ENCODE measurements at places on chromosomes 2 and 18.

DNA sequence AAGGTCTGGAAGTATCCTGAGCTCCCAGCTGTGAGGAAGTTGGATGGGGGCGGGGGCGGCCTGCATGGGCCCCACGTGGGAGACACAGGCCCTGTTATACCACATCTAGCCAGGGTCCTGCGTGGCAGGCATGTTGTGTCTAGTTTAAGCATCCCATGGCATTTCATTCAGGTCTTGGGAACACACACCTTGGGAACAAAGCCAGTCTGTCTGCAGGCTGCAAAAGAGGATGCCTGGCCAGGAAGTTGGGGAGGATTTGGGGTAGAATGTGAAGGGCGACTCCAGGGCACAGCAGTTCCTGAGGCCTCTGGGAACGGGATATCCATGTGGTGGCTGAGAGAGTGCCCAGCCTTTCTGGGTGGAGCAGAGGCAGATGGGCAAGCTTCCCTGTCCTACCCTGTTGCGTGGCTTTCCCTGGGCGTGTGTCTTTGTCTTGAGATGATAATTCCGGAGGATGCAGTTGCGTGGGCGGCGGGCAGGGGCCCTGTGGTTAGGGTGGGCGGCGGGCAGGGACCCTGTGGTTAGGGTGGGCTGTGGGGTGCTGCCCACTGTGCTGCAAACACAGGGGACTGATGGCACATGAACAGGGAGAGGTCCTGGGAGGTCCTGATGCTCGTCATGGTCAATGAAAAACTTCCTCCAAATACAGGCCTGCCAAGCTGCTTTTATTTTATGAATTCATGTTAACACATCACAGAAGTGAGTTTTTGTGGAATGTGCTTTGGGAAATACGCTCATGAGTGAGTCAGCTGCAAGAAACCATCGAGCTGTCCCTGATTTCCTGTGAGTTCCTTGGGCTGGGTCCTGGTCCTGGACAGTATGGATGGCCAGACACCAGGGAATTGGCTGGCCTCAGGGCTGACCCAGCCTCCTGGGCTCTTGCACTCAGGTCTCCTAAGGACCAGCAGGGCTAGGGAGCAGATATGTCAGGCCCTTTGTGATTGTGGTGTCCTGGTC lies 90.0 kb upstream of the HS6ST1 start:
- DNase-seq, result peak; percentile 92

GRCh38 chr18:805755-806110 lies 6.3 kb downstream of the YES1 start:
- no peak for DNase-seq

- no peak for DNase-seq
These were observed 8.2 kb downstream of the SPTBN1 start for GRCh38 chr2:54464341-54464740.

- peak; percentile 75 for DNase-seq
These were observed 63.0 kb upstream of the MSH2 start for GRCh38 chr2:47339745-47340541.

DNA sequence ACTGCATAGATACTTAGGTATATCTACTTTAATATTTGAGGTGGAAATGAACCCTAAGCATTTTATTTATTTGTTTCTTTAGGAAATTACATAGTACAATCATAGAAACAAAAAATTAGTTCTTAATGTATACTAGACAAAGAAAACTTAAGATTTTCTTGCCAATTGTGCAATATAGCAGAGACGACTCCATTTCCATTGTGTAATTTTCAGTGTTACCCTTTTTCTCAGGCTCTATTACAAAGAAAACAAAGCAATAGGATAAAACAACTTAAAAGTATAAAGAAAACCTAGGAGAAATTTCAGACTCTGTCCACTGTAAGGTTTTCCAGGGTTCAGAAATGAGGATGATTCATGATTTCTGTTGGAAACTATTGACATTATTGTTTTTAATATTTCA lies 89.0 kb upstream of the SERTAD2 start:
- no peak for DNase-seq

DNA sequence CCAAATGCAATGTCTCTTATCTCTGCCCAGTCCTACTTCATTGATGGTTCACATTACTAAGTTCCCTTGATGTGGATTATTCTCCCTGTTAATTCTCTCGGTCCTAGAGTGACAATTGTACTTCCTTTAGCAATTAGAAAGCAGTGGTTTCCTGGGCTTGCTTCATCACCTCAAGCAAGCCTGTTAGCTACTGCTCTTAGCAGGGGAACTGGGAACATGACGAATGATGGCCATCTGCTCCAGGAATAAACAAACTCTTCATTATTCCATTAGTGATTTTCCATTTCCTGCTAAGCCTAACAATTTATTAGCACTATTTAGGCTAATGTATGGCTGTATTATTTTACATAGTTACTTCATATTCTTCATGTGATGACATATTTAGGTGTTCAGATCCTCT lies 331.8 kb downstream of the MTX2 start:
- DNase-seq, result no peak

DNA sequence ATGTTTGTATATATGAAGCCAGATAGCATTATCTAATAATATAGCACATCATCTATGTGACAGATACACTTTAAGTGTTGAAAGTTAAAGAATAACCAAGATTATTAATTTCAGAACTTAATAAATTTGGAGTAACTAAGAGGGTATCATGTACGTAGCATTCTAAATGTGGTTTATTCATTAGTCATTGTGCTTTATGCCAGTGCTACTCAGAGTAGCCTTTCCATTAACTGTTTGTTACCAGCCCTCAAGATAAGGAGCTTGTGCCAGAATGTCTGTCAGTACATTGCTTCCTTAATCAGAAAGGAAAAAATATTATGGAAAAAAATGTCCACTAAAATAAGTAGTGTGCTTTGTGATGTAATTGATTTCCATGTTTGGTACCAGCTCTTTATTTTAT lies 94.9 kb upstream of the TWSG1 start:
- DNase-seq, result no peak

DNA sequence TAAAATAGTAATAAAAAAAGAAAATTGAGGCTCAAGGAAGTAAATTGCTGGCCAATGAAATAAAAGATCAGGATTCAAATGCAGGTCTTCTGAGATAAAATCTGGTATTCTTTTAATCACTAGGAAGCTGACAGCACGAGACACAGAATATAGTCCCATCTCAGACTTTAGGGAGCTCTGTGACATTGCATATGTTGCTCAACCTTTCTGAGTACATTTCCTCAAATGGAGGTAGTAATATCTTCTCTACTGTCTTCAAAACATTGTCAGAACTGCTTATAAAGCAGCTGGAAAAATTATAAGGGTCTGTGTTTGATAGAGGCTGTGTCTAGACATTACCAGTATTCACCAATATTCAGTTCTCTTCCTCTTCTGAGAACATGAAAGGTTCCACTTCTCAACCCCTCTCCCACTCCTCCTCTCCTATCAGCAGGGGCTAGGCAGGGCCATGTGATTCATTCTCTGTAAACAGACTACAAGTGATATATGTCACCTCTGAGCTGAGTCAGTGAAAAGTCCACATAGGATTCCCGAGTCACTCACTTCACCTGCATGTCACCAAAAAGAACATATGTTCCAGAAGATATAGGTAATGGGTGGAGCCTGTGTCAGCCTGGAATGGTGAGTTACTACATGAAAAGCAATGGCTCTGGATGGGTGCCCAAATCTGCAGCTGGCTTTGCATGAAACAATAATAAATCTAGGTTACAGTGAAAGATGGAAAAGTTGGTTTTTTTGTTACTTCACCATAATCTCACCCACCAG lies 7.1 kb downstream of the KCNE4 start:
- DNase-seq, result peak; percentile 60

DNA sequence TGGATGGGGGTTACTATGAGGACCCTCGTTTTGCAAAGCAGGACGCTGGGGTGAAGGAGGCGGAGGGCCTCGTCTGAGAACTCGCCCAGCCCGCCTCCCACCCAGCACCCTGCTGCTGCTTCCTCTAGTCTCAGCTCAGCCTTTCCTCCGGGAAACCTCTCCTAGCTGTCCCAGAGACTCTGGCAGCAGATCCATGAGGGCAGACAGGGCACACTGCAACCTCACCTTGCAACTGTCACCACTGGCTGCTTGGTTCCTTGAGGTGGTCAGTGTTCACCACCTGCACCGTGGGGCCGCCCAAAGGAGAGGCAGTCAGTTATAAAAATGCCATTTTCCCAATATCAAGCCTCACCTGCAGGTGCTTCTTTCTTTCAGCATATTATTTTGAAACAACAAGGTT lies 45.6 kb downstream of the PARD6G start:
- no peak for DNase-seq

- peak; percentile 89 for DNase-seq
These were observed 92.3 kb downstream of the BIN1 start for GRCh38 chr2:127014630-127015029.

DNA sequence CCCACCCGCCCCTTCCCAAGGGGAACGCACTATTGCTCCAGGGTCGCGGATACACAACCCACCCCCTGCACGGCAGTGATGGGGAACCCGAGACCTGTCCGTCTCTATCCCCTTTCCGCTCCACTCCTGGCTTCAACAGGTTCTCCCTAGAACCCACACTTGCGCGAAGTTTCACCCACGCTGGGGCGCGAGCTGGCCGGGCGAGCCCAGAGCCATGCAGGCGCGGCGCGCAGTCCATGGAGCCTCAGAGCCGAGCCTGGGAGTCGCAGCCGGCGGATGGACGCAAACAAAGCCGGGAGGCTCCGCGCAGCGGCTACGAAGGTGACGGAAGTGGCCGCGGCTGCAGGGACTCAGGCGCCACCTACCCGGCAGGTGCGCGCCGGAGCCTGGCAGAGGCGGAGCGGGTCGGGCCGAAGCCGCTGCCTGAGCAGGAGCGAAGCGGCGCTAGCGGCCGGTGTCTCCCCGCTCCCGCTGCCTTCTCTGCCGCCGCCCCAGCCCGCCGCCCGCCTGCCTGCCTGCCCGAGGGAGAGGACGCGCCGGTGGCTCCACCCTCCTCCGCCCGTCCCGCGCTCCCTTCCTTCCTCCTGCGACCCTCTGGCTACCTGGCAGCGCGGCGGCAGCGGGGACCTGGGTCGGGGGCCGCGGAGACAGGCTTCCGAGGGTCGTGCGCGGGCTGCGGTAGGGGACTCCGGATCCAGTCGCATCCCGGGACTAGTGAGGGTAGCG lies 14.0 kb downstream of the ALPG start:
- DNase-seq, result no peak

DNA sequence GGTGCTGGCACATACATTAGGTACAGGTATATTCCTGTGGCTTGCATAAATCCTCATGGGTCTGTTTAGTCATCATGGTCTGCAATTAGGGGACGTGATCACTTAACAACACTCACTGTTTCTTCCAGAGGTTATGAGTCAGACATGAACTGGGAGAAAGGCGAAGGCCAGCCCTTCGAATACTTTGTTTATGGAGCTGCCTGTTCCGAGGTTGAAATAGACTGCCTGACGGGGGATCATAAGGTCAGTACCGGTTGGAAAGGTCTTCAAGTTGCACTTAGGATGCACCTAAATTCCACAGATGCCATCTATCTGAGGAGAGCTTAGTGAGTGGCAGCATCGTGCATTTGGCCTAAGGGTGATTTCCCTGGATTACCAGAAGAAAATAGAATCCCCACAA lies 76.9 kb downstream of the AOX1 start:
- DNase-seq, result peak; percentile 77

DNA sequence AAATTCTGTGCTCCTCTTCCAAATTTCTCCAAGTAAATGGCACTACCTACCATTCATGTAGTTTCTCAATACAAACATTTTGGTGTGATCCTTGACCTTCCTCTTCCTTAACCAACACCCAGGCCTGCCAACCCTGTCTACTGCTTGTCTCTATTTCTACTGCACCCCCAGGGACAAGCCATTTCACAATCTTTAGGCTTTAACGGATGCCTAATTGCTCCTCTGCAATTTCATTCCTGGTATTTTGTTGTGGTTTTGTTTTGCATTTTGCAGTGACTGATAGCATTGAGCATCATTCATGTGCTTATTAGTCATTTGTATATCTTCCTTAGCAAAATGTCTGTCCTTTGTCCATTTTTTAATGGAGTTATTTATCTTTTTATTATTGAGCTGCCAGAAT lies 10.0 kb downstream of the FAP start:
- peak; percentile 93 for DNase-seq

- peak; percentile 8 for DNase-seq
These were observed 116.6 kb downstream of the ATL2 start for GRCh38 chr2:38260469-38260868.

DNA sequence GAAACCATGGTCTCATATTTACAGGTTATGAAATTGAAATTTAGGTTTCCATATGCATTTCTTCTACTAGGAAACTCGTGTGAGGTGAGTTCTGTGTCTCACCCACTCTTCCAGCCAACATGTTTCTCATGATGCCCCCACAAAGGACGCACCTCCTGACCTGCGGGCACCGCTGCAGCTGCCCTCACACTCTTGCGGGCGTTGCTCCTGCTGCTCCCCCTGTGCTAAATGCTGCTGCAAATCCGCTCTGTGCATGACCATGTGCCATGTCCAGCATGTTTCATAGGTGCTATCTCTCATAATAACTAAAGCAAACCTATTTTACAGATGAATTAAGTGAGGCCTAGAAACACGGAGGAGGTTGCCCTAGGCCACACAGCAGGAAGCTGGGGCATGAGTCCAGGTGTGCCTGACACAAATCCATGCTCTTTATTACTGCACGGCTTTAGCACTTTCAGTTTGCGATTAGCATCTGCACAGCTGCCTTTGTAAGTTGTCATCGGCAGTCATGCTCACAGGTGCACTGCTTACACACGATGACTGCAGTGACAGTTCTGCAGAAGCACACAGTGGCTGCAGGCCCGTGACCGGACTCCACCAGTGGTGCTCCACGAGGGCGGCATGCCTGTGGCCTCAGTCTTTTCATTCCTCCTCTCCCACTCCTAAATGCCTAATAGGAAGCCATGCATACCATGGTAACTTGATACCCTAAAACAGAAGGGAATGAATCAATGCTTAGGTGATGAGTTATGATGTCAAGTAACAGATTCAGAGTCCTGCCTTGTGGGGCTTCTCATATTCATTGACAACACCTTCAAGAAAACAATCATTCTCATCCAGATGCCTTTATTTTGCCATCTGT lies 14.9 kb upstream of the GALR1 start:
- DNase-seq, result no peak

- DNase-seq, result peak; percentile 86
These were observed 3.7 kb upstream of the TUBA4B start for GRCh38 chr2:219249203-219249980.

GRCh38 chr2:234569776-234570430 lies 73.0 kb upstream of the ARL4C start:
- DNase-seq, result no peak

DNA sequence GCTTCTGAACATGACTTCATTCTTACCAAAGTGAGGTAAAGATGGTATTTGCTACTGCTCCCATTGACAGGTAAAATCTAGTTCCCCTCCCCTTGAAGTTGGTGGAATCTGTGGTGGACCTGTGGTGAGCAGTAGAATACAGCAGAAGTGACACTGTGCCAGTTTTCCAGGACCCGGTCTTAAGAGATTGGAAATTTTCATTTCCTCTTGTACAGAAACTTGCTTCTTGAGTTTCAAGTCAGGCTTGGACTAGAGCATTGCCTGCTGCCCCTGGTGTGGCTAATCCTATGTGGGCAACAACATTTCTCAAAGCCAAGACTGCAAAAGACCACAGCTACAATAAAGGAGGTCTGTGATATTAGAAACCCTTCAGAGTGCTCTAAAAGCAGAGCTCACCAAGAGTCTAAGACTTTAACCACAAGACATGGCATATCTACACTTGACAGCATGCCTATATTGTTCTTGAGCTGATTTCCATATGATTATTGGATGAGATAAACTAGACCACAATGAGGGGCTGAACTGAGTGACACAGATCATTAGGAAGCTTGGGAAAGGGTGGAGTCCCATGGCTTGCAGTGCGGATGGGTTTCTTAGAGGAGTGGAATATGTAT lies 458.1 kb downstream of the BCL11A start:
- DNase-seq, result no peak

GRCh38 chr2:109247812-109248211 lies 118.8 kb downstream of the SH3RF3 start:
- no peak for DNase-seq

All from EH (cell line).